ENCODE measurements at places on chromosomes 6 and 20. TPM values are rescaled to one million over a fixed set of nuclear protein-coding genes. Genes with fewer than 3 reads are reported as not detected.
A peak's percentile ranks its signal among the peaks of the same experiment; 100 is the strongest.

Gene THEMIS
- 0.36 TPM for polyA plus RNA-seq

DNA sequence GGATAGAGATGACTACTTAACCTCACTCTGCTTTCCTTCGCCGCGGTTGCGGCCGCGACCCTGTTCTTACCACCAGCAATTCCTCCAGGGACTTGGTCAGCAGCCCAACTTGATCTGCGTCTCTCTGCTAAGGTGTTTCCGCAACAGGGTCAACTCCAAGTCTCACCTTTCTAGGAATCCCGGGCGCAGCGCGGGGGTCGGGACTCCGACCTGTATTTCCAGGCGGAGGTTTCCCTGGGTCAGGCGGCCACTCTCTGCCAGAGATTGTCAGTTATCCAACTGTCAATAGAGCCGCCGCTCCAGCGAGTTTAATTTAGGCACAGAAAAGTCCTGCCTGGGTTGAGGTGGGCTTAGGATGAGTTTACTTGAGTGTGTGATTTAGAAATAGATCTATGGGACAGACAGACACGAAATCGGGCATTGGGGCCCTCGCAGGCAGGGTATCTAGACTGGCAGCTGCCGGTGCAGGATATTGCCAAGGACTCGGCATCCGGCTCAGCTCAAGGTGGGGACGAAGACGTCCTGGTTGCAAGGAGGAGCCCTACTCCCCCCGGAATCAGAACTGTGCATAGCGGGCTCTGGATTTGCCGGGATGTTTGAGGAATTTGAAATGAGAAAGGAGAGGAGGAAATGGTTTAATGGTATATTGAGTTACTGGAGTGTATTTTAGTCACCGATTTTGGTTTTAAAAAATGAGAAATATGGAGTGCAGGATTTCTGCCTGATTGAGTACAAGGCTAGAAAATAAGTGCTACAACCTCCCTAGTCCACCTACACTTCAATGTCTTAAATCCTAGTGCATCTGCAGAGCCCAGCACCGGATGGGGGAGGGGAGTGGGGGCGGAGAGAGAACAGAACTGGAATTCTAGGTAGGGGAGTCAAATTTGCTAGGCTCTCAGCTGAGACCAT is 23.7 kb downstream of the POM121L2 start:
- DNase-seq, result no peak
- no peaks in the 10 kb centered on the region for H3K36me3 ChIP-seq
- H3K27ac ChIP-seq, result no peak overlapping the region
- H3K4me1 ChIP-seq, result no peaks in the 10 kb centered on the region

GRCh38 chr20:53623454-53624211 is 30.0 kb upstream of the ZNF217 start:
- H3K4me3 ChIP-seq, result peak overlapping the region; percentile 57
- H3K4me1 ChIP-seq, result peaks cover 28% of the 10 kb centered on the region
- DNase-seq, result peak; percentile 86

GRCh38 chr20:45052698-45053429 is 48.1 kb downstream of the KCNS1 start:
- H3K36me3 ChIP-seq, result no peaks in the 10 kb centered on the region
- H3K27ac ChIP-seq, result no peak overlapping the region
- H3K4me1 ChIP-seq, result no peaks in the 10 kb centered on the region
- no peak for DNase-seq
- no peaks in the 10 kb centered on the region for H3K27me3 ChIP-seq
- H3K4me3 ChIP-seq, result no peak overlapping the region

Gene ZNF76
- 76.9 TPM for polyA plus RNA-seq

DNA sequence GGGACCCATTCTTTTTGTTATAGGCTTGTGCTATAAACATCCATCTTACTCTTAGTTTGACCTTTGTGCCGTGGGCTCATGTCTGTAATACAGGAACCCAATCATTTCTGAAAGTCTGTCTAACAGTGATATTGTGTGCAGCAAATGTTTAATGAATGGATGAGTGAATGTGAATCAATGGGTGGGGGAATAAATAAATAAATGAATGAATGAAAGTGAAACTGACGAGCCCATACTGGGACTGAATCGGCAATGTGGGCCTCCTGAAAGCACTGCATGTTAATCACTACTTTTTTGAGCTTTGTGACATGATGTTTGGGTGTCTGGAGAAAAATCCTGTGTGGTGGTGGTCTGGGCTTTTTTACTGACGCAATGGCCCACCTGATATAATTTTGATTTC is 175.0 kb downstream of the GMPR start:
- H3K27me3 ChIP-seq, result no peaks in the 10 kb centered on the region
- H3K36me3 ChIP-seq, result no peaks in the 10 kb centered on the region
- H3K4me1 ChIP-seq, result peaks cover 7% of the 10 kb centered on the region
- H3K4me3 ChIP-seq, result no peak overlapping the region
- DNase-seq, result no peak

DNA sequence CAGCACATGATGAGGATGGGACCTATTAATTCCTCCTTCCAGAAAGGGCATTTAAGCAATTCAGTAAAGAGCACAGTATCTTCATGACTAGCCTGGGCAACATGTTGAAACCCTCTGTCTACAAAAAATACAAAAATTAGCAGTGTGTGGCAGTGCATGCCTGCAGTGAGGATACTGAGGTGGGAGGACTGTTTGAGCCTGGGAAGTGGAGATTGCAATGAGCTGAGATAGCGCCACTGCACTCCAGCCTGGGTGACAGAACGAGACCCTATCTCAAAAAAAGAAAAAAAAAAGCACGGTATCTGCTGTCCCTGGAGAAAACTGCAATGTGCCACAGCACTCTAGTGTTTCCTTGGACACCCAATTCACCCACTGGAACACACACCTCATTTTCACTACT is 18.4 kb downstream of the SAMD3 start:
- no peaks in the 10 kb centered on the region for H3K36me3 ChIP-seq
- H3K4me1 ChIP-seq, result no peaks in the 10 kb centered on the region
- no peak overlapping the region for H3K4me3 ChIP-seq
- no peak overlapping the region for H3K27ac ChIP-seq

Gene TREML2
- polyA plus RNA-seq, result 5.8 TPM

GRCh38 chr6:38018755-38019165 is 199.2 kb downstream of the ZFAND3 start:
- H3K27me3 ChIP-seq, result no peaks in the 10 kb centered on the region
- H3K36me3 ChIP-seq, result no peaks in the 10 kb centered on the region
- no peak overlapping the region for H3K4me3 ChIP-seq
- H3K4me1 ChIP-seq, result peaks cover 3% of the 10 kb centered on the region
- no peak overlapping the region for H3K27ac ChIP-seq

DNA sequence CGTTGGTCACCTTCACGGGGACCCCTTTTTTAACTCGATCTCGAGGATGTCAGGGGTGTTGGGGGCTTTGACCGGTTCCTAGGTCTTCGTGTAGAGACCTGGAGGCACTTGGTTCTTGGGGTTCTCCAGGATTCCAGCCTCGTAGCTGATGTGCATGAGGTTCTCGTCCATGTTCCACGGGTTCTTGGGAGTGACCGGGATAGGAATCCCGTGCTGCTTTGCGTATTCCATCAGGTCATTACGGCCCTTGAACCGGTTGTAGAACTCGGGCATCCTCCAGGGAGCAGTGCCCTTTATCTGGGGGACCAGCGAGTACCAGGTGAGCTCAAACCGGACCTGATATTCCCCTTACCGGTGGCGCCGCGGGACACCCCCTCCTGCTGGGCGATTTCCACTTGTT is 88.0 kb upstream of the RIPOR2 start:
- no peaks in the 10 kb centered on the region for H3K27me3 ChIP-seq
- no peak overlapping the region for H3K27ac ChIP-seq
- H3K4me3 ChIP-seq, result no peak overlapping the region
- H3K36me3 ChIP-seq, result no peaks in the 10 kb centered on the region
- H3K4me1 ChIP-seq, result no peaks in the 10 kb centered on the region
- DNase-seq, result peak; percentile 27

DNA sequence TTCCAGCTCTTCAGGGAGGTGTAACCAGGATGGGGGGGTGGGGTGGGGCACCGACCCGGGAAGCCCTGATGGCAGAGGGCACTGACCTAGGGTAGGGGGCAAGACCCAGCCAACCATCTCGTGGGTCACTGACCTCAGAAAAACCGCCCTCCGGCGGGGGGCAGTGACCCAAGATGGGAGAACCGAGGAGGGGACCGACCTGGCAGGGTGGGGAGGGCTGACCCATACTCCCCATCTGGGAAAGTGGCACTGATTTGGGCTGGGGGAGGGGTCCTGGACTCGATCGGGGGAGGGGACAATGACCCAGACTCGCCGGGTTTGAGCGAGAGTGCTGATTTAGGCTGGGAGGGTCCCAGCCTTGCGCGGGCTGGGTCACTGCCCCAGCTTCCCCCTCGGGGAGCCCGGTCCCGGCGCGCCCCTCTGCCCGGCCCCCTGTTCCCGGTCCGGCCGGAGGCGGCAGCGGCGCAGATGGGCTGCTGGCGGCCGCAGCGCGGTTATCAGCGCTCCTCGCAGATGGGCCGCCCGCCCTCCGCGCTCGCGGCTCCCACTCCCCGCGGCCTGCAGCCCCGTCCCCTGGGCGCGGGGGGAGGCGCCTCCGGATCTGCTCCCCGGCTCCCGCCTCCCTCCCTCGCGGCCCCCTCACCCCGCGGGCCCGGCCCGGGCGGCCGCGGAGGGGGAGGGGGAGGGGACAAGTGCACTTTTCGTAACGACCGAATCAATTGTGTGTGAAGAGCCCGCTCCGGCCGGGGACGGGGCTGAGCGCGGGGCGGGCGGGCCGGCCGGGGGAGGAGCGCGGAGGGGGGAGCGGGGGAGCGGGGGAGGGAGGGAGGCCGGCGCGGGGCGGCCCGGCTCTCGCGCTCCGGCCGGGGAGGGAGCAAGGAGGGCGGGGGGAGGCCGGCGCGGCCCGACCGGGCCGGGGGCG is 2.2 kb downstream of the NOL4L start:
- peak; percentile 37 for DNase-seq
- no peaks in the 10 kb centered on the region for H3K27me3 ChIP-seq
- peak overlapping the region; percentile 71 for H3K27ac ChIP-seq
- peak overlapping the region; percentile 65 for H3K4me3 ChIP-seq

DNA sequence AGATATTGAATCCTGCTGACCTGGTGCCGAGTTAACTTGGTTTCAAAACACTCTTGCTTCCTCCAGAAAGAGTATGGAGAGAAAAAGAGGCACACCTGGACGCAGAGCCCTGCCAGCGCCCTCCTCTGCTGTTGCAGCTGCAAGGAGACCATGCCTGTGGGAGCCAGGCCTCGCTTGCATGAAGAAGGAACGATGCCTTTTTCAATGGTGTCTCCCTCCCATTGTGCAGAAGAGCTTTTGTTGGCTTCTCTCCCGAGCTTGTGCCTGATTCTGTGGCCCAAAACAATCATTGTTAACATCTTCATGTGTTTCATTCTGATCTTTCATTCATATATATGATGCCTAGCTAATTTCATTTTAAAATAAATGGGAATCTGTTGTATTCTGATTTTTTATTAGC is 98.1 kb downstream of the FAM120B start:
- no peak for DNase-seq
- H3K36me3 ChIP-seq, result no peaks in the 10 kb centered on the region

Gene CYP24A1
- not detected for polyA plus RNA-seq

DNA sequence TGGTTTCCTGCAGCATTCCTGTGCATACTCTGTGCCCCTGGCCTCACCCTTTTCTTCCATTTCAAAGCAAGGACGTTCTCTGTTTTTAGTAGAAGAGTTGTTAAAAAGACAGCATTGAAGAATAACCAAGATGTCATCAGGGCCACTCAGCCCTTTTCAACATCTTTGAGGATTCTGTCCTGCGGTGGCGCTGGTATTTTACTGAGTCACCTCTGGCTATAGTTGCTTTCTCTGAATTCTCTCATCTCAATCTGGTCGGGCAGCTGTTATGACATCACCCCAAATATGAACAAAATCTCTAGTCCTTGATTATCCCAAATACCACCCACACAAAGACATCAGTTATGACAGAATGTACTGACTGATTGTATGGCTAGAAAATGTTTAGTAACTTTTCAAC is 204.2 kb downstream of the GRIK2 start:
- DNase-seq, result no peak
- H3K27ac ChIP-seq, result no peak overlapping the region
- H3K4me1 ChIP-seq, result no peaks in the 10 kb centered on the region
- H3K36me3 ChIP-seq, result no peaks in the 10 kb centered on the region
- H3K4me3 ChIP-seq, result no peak overlapping the region
- H3K27me3 ChIP-seq, result no peaks in the 10 kb centered on the region

GRCh38 chr6:75334266-75335040 is 49.9 kb upstream of the TMEM30A start:
- no peaks in the 10 kb centered on the region for H3K36me3 ChIP-seq
- H3K27ac ChIP-seq, result no peak overlapping the region
- no peaks in the 10 kb centered on the region for H3K27me3 ChIP-seq
- H3K4me1 ChIP-seq, result no peaks in the 10 kb centered on the region
- no peak for DNase-seq
- no peak overlapping the region for H3K4me3 ChIP-seq

DNA sequence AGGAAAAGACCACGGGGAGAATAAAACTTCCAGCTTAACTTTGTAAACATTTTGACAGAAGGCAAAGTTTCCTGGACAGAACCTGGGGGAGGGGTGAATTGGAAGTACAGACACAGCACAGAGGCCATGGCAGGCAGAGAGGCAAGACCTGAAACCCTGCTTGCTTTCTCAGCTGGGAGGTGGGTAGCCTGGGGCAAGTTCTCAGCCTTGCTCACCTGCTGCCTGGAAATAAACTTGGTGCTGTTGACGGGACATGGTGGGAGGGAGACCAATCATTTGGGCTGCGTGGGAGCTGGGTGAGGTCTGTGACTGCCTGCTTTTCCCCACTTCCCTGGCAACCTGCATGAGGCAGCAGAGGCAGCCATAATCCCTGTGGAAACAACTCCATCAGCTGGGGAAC is 221.3 kb downstream of the MOXD1 start:
- no peaks in the 10 kb centered on the region for H3K4me1 ChIP-seq
- no peak for DNase-seq
- no peaks in the 10 kb centered on the region for H3K36me3 ChIP-seq
- H3K27me3 ChIP-seq, result no peaks in the 10 kb centered on the region
- H3K27ac ChIP-seq, result no peak overlapping the region
- H3K4me3 ChIP-seq, result no peak overlapping the region

- no peaks in the 10 kb centered on the region for H3K27me3 ChIP-seq
- H3K4me1 ChIP-seq, result no peaks in the 10 kb centered on the region
- H3K4me3 ChIP-seq, result no peak overlapping the region
- no peak for DNase-seq
- H3K27ac ChIP-seq, result no peak overlapping the region
These were observed 67.4 kb downstream of the MOXD1 start for GRCh38 chr6:132333639-132334520.
